ENCODE measurements at places on chromosomes 1 and 21.

DNA sequence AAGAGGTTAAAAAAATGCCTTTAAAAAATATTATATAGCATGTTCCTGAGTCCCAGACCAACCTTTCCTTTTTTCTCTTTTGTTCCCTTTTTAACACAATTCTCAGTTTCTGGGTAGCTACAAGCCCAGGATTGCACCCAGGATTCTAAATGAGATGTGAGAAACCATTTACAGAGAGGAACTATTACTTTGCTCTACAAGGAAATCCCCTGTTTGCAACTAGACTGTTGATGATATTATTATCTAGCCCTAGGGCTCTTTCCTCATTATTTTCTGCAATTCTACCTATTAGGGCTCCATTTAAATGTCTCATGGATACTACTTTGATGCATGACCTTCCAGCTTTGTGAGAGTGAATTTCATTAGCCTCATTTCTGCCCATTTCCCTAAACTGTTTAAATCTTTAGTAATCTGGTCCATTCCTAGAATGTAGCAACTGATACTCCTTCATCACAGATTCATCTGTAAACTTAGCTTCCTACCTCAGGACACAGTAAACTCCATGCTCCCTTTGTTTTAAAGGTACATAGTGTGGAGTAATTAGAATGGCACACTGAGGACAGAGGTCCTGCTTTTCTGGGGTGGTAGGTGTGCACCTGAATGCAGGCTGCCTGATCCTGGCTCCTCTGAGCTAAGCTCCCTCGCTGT, 7.1 kb upstream of the KIF14 start:
- DNase-seq, result no peak

GRCh38 chr1:91699339-91699974, 186.5 kb downstream of the TGFBR3 start:
- DNase-seq, result no peak

- no peak for DNase-seq
Measured at GRCh38 chr1:118698911-118699310, 289.2 kb downstream of the TBX15 start.

DNA sequence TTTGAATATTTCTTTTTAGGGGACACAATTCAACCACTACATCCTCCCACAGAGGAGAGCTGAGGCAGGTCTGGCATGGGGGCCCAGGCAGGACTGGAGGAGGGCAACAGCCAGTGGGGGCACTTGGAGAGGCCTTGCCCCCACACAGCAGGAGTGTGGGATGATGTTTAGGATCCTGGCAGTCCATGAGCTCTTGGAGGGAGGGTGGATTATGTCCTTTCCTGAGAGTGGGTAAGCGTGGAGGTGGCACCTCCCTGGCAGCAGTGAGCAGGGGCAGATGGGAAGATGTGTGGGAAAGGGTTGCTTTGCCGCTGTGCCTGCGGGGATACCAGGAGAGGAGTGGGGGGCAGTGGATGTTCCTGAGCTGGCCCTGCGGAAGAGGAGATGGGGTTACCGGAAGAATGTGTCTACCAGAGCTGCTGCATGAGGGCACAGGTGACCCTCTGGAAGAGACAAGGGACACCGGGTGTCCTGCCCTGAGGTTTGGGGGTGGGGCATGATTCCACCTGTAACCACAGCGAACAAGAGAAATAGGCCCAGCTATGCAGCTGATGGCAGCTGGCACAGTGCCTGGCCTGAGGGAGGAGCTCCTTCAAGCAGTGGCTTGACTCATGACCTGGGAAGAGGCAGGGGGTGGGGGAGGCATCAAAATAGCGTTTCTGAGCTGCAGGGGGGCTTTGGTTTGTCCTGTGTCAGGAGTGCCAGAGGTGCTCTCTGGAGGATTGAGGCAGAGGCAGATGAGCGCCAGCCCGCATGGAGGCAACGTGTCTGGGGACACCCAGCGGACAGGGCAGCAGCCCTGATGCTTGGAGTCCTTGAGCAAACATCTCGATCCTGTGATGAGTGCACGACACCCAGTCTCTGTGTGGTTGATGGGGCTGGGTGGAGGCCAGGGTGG, 123.9 kb upstream of the TMPRSS2 start:
- DNase-seq, result no peak

DNA sequence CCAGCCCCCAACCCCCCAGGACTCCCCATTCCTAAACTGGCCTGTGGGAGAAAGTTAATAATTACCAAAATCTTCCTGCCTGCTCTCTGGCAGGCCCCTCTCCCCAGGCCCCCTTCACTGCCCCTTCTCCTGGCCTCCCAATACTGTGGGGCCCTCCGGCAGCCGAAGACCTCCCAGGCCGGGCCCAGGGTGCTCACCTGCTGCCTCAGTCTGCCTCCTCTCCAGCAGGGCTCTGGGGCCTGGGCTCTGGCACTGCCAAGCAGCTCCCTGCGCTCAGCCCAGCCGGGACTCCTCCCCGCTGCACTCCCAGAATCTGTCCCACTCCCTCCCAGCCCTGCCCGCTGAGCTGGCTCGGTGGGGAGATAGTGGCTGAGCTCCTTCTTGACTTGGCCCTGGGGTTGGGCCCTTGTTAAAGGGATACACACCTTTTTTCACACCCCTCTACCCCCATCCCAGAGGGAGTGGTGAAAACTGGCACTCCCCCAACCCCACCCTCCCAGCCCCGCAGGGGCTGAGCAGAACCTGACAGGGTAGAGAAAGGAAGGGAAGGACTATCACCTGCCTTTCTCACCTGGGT, at the start of gene S100A16:
Gene S100A16 (minus strand): TSS at position 383 of the 577 bp plus-strand sequence. CDS start 4,986 bp downstream, outside the sequence.
- DNase-seq, result no peak

GRCh38 chr21:31257265-31257664, 86.8 kb downstream of the TIAM1 start:
- DNase-seq, result no peak

- DNase-seq, result no peak
Measured at GRCh38 chr1:226575436-226575720, 26.8 kb downstream of the STUM start.

DNA sequence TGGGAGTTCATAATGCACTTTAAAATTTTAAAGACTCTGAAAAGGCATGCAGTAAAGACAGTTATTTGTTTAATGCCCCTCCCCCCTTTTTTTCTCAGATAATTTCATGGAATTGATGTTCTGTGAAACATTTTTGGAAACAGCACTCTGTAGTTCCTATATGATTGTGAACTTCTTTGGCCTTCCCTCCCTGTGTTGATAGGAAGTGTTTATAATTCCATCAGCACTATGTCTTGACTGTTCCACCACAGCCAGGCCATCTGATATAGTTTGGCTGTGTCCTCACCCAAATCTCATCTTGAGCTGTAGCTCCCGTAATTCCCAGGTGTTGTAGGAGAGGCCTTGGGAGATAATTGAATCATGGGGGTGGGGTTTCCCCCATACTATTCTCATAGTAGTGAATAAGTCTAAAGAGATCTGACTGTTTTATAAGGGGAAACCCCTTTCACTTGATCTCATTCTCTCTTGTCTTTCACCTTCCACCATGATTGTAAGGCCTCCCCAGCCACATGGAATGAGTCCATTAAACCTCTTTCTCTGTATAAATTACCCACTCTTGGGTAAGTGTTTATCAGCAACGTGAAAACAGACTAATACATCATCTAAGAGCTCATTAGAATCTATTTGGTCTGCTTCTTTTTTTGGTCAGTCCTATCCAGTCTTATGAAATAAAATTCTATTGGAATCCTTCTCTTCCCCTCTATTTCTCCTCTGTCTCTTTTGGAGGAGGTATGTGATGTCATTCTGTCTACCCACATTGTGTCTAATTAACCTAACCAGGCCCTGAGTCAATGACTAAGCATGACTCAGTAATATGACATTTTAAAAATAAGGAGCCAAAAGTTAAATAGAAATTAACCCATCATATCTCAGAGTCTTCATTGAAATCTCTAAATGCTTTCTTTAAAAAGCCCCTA, 8.9 kb downstream of the CCDC185 start:
- no peak for DNase-seq

GRCh38 chr1:11321656-11322491, 48.9 kb downstream of the UBIAD1 start:
- DNase-seq, result no peak

- DNase-seq, result no peak
Measured at GRCh38 chr1:185487936-185488335, 170.9 kb upstream of the IVNS1ABP start.

DNA sequence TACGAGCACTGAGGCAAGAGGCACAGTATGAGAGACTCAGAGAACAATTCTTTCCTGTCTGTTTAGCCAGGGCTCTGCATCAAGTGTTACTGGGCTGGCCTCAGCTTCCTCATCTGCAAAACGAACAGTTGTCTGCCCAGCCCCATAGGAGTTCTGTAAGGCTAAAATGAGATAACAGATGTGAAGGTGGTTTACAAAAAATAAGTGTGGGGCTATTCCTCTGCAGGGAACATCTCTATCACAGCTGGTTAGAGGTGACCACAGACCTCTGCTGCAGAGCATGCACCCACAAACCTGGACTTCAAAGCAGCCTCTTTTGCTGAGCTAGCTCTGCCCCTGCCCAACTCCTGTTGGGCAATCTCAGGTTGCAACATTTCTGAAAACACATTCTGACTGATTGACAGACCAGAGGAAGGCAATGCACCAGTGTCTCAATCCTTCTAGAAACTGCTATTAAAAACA, 10.5 kb upstream of the OLIG1 start:
- DNase-seq, result no peak

DNA sequence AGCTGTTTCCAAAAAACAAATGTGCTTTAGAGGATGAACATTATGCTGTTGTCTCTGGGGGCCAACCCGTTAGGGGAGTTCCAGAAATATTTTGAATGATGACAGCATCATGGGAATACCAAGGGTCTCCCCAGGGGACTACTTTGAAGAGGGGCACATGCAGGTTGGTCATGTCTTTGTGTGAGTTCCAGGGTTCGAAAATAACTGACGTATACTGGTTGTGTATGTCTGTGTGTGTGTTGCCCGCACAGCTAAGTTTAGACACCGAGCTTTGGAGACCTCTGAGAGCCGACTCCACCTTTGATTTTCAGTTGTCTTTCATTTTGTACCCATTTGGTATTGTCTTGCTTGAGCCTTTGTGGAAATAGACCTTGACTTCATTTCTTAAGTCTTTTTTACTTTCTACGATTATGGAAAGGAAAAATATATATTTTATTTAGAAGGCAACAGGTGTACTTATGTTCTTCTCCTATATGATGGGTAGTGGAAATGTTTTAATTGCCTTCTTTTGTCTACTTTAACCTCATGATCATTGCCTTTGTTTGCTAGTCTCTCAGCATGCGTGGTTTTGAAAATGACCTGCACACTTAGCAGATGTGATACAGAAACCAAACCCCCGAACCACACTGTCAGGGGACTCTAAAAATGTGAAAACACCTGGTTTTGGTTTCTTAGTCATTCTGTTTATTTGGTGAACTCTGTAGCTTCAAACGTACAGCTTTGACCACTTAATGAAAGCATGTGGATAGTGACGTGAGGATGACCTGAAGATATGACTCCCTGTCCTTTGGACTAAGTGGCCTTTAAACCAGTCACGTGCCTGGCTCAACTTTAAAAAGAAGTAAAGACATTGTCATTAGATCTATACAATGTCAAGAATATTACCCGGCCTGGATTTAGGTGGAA, 56.5 kb downstream of the GALNT2 start:
- no peak for DNase-seq

GRCh38 chr21:45325206-45326168, 37.8 kb upstream of the POFUT2 start:
- DNase-seq, result no peak
